NCI-H2107 (cell line): ENCODE measurements at places on chromosomes 2 and 18.

DNA sequence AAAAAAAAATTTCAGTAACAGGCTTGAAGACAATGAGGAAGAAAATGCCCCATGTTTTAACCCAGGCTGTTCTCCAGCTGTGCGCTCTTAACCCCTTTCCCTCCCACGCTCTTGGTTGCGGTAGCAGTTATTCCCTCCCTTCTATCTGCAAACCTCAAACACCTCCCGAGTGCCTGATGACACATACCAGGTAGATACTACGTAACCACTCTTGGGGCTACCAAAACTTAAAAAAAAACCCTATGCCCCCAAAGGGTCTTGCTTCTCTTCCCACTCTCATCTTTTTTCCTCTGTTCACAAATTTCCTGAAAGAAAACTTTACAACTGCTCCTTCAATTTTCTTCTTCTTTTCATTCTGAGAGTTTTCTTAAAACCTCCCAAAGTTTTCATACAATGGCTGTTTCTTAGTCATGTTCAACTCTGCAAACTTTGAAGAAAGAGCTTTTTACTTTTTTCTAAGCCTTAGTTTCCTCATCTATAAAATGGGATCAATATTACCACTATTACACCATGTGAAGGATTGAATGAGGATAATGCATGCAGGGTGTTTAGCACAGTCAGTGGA is 4.9 kb upstream of the DRC1 start:
- no peak for DNase-seq

DNA sequence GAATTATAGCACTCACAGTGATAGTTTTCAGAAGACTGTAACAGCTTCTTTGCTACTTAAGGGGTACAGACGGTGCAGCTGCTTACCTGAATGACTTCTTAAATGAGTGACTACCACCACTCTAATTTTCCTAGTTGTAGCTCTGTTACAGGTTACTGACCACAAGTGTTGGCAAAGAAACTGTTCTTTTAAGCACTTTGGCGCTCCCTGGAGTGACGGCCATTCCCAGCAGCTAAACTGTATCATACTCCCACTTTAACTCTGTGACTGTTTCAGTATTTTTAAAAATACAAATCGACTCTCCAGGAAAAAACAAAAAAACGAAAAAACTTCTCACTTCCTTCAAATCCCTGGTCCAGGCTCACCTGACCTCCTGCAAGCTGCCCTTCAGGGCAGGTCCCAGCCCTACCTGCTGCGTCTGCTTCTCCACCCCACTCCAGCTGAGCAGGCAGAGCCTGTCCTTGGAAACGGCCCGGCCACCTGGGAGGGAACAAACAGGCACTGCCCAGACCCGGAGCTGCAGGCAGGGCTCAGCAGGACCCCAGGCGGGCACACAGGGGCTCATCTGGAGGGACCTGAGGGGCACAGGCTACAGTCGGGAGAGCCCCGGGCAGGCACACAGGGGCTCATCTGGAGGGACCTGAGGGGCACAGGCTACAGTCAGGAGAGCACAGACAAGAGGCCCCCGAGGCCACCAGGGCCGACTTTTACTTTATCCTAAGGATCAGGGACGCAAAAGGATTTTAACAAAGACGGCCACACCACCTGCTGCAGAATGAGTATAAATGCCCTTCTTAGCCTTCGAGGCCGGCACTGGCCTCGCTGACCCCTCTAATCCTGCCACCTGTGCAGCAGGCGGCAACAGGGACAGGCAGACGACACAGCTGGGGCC is 24.5 kb downstream of the SLC66A2 start:
- no peak for DNase-seq

DNA sequence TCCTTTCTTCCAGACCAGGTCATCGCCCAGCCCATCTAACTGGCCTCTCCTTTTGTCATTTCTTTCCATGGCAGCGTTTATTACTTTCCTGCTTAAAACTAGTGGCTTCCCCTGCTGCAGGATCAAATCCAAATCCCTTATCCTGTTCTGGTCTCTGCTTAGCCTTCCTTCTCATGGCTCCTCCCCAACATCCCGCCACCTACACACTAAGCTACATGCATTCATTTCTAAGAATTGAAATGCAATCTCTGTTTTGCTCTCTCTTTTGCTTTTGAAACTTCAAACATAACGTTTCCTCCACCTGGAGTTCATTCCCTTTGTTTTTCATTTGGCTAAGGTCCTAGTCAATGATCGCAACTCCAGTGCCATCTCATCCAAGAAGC is 18.0 kb upstream of the DPP4 start:
- DNase-seq = no peak

DNA sequence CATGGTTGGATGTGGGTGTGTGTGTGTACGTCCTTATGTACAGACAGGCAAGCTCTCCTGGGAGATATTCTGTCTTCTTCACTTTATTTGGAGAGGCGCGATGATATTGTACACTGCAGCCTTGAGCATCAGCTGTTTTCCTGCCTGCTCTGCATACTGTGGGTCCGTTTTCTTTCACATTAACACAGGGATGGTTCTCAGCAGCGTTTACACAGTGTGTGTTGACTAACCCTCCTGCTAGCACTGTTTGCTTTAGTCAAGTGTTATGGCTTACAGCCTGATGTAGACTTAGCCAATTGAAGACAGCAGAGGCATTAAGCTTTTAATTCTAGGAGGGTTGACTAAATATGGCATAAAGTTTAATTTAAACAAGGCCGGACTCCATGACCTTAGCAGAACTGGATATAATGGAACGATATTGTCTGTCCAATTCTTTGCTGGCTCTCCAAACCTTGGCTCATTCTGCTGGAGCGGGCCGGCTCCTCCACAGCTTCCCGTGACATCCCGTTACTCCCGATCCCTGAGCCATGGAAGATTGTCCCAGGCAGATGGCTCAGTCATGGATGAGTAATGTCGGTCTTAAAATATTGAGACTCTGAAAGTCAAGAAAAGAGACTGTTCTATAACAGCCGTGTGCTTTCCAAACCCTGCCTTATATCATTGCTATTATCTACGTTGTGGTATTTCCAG is 134.7 kb downstream of the TPGS2 start:
- DNase-seq = no peak

GRCh38 chr2:163752267-163752666 is 16.5 kb upstream of the FIGN start:
- DNase-seq = no peak

DNA sequence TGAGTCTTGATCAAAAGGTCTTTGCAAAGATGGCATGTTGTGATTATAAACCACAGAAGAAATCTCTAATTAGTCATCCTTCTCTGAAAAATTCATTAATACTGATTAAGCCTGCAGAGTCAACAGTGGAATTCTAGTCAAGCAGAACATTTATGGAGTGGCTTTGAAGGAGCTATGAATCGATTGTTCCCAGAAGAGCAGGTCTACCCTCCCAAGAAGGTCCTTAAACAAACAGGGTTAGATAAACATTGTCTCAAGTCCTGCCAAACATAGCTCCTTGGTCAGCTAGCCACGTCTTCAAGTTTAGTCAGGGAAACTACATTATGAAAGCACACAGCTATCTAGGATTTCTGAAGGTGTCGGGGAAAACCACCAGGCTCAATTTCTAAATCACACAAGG is 88.9 kb downstream of the ITGA4 start:
- no peak for DNase-seq

DNA sequence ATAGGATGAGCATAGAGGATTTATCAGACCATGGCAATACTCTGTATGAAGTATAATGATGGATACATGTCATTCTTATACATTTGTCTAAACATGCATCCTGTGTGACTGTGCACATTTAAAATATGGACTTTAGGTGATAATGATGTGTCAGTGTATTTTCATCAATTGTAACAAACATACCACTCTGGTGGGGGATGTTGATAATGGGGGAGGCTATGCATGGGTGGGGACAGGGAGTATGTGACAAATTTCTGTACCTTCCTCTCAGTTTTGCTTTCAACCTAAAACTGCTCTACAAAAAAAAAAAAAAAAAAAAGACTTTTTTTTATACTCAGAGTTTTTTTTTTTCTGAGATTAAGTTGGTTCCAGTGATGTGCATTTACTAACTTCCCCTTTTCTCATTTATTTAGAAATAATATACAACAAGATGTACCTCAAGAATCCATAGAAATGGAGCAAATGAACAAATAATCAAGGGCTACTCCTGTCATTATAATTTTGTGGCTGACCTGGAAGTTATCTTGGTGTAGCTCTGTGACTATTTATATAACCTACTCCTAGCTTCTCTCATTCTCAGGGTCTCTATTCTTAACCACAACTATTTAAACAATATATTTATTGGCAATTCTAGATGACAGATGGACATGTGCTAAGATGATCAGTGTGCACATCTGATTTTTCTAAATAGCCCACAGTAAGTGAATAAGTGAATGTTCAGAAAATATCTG is 108.9 kb upstream of the ITGA4 start:
- no peak for DNase-seq

DNA sequence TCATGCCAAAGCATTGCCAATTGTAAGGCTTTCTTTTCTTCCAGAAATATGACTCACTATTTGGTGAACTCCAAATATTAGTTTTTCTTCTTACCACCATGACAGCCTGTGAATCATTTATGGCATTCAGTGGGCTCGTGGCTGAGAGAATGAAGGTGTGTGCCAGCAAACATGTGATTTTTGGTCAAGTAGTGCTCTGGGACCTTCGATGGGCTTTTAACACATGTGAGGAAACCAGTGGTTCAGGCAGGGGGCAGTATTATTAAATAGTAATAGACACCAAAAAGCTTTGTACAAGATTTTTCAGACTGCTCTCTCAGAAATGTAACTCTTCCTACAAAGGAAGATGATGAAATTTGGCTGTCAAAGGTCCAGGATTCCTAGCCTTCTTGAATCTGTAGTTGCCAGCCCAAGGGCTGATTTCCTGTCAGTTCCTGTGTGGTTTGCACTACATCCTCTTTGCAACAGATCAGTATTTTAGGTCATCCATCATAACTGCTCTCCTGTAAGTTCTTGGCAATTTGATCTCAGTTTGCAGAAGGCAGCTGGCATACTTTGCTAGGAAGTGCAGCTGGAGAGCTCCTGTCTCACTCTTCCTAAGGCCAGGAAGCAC is 64.3 kb downstream of the BABAM2 start:
- DNase-seq = peak; percentile 6

GRCh38 chr2:204339212-204339715 is 206.0 kb upstream of the PARD3B start:
- DNase-seq = no peak

- no peak for DNase-seq
Measured at GRCh38 chr2:221077251-221077650, 494.9 kb downstream of the EPHA4 start.

- DNase-seq = no peak
Measured at GRCh38 chr18:55161916-55162315, 202.7 kb upstream of the CCDC68 start.

DNA sequence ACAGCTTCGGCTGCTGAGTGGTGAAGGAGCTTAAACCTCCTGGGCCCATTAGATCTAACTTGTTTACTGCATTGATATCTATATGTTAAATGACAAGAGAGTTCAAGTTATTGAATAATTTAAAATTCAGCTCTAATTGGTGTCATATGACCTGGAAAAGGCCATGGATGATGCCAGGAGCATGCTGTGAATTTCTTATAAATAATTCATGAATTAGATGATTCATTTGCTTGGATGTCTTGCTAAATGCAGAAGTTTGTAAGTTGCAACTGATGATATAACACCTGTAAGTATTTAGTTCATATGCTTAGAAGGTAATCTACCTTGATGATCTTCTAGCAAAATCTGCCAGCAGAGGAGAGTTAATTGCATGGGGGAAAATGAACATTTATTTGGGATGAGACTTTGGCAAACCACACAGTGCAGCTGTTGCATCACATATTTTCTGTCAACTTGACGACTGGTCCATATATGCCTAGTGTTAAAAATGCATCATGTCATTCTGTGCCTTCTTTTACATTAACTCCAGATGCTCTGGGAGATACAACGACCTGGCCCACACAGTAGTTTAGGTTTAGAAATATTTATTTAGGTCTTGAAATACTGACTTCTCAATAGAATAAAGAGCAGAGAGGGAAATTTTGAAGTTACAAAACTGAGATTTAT is 226.3 kb downstream of the KIAA1328 start:
- no peak for DNase-seq
